ENCODE measurements at places on chromosomes 13 and 19.

- no peak for DNase-seq
These were observed 2.0 kb upstream of the CCER2 start for GRCh38 chr19:38913958-38914357.

- no peak for DNase-seq
These were observed 54.9 kb downstream of the SLITRK1 start for GRCh38 chr13:83827338-83827737.

DNA sequence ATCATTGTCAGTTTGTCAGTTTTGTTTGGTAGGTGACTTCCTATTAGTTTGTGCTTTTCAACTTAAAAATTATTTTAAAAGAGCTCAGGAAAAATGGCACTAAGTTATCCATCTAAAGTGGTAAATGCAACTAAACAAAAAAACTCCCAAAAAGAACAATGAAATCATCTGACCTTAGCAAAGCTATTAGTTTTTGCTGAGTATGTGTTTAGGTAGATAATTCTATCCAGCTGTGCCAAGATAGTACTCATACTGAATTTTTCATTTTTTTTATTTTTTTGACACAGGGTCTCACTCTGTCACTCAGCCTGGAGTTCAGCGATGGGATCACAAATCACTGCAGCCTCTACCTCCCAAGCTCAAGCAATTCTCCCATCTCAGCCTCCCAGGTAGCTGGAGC lies 645.3 kb downstream of the TBC1D4 start:
- DNase-seq, result no peak

GRCh38 chr19:49132974-49133609 lies 13.7 kb downstream of the PPFIA3 start:
- DNase-seq, result no peak

DNA sequence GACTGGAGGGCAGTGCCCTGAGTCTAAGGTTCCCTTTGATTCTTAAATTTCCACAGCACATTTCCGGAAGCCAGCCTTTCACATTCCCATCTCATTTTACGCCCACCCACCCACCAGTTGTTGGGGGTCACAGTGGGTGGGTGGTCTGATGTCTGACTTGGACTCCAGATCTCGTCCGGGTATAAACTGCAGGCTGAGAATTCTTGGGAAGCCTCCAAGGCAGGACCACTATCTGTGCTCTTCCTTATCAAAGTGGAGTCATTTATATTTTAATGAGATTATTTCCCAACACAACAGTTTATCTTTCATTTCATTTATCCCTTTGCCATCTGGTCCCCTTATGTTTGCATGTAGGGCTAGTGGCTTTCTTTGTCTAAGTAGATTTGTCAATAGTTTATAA lies 3.6 kb upstream of the FAM124A start:
- no peak for DNase-seq

- no peak for DNase-seq
These were observed 451.5 kb upstream of the MIR17HG start for GRCh38 chr13:90896002-90896401.

DNA sequence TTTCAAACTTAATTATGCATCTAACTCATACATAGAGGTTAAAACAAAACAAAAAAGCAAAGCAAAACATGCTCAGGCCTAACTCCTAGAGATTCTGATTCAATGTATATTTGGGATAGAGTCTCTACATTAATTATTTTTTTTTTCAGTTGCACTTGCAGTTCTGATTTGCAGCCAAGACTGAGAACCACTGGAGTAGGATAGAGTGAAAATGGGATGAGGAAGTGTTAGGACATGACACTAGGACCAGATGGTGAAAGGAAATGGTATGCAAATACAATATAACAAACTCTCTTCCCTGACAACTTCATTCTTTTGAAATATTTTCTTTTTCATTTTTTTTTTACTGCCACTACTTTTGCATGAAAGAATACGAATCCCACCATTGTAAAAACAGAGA lies 1.8 kb downstream of the CCDC122 start:
- no peak for DNase-seq

DNA sequence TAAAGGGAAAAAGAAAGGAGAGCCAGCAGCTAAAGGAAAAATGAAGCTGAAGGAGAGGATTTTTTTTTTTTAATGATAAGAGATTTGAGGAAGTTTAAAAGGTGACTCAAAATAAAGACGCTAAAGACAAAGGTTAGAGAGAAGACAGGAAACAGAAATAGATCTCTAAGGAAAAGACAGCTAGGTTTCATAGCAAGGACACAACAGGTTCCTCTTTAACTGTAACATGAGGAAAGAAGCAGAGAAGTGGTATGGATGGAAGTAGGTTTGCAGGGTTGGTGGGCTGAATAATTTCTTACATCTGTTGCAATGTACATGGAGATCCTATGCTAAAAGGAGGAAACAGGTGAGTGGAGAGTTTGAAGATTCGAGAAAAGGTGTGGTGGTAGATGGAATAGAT lies 107.5 kb downstream of the MYCBP2 start:
- no peak for DNase-seq

GRCh38 chr13:102275969-102276368 lies 125.9 kb downstream of the FGF14 start:
- DNase-seq, result no peak

DNA sequence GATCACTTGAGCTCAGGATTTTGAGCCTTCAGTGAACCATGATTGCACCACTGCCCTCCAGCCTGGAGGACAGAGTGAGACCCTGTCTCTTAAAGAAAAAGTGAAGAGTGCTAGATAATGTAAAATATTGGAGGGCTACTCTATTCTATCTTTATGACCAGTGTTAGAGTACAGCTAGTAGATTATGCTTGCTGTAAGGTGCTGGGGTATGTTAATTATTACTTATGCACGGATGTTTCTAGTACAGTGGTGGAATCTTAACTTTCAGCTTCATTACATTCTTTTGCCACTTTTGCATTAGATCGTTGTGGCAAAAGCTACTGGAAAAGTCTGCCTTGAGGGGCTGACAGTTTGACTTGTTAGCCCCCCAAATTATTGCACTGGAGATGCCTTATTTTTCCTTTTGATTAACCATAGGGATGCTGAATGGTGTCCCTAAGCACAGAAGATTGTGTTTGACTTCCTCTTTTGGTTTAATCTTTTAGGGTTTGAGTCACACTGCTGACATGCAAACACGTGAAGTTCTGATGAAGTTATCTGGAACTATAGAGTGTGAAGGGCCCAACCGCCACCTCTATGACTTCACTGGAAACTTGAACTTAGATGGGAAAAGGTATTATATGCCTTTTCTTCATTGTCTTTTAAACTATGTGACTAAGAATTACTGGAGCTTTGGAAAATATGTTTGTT lies 169.8 kb downstream of the ATP8A2 start:
- DNase-seq, result no peak

DNA sequence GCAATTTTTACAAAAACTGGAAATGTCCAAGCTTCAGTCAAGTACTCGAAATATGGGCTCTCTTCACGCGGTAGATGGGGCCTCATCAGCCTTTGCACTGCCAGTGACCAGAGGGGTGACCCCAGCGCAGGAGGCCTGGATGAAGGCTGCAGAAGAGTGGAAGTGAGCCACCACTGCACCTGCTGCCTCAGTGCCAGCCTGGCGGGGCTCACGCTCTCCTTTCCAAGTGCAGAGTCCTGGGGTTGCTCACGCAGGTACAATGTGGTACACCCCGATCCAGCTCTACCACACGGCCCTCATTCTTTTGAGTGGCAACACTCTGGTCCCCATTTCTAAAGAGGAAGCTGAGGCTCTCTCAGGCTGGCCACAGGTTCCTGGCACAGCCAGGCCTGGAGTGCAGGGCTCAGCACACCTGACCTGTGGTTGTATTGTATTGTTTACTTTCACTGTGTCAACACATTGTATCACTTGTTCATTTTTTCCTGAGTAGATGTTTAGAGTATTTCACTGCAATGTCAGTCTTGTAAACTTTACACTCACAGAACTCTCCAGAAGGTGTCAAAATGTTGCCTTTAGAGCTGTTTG lies 97.3 kb upstream of the SOX1 start:
- DNase-seq, result no peak

DNA sequence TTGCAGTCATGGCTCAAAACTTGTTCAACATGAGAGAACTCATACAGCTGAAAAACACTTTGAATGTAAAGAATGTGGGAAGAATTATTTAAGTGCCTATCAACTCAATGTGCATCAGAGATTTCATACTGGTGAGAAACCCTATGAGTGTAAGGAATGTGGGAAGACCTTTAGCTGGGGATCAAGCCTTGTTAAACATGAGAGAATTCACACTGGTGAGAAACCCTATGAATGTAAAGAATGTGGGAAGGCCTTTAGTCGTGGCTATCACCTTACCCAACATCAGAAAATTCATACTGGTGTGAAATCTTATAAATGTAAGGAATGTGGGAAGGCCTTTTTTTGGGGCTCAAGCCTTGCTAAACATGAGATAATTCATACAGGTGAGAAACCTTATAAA lies 20.1 kb downstream of the ZNF283 start:
- no peak for DNase-seq

DNA sequence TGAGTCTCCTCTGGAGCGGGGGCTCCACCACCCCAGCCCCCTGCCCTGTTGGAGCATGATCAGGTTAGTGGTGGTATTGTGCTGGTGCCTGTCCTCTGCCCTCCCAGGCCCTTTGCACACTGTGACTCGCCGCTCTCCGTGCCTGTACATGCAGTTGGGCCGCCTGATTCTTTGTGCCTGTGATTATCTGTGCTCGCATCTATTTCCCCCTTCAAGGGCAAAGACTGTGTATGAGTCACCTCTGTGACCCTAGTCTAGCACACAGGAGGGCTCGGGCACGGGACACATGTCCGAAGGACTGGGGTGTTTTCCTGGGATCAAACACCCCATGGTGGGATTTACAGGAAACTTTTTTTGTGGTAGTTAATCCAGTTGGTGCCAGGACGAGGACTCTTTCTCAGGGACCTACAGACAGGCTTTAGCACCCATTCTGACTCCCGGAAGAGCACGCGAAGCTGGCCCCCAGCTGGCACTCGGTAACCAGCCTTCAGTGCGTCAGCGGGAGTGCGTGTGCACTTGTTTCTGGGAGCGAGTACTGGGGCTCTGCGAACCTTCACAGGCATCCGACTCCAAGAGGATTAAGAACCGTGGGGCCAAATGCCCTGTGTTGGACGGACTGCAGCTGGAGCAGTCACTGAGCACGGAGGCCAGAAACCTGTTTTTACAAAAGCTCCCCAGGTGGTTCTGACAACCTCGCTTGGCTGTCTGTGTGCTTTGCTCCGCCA lies 6.7 kb downstream of the PPP1R37 start:
- DNase-seq, result no peak

- DNase-seq, result no peak
These were observed 406.2 kb downstream of the SUCLA2 start for GRCh38 chr13:47594833-47595232.

GRCh38 chr13:36770741-36771140 lies 48.3 kb upstream of the RFXAP start:
- no peak for DNase-seq

GRCh38 chr13:43786766-43787517 lies at the start of gene ENOX1:
TSS of gene ENOX1 (minus strand) at chr13:43786972.
- peak; percentile 64 for DNase-seq

GRCh38 chr19:13102666-13103580 lies at the start of gene LYL1:
TSS of gene LYL1 (minus strand) at chr19:13102858. CDS start at chr19:13101171, 1,687 bp downstream.
- no peak for DNase-seq

Data from neuronal stem cell (in vitro differentiated cells).